Heart right ventricle (tissue), 16 donors: ENCODE measurements at places on chromosomes 7 and 10.

DNA sequence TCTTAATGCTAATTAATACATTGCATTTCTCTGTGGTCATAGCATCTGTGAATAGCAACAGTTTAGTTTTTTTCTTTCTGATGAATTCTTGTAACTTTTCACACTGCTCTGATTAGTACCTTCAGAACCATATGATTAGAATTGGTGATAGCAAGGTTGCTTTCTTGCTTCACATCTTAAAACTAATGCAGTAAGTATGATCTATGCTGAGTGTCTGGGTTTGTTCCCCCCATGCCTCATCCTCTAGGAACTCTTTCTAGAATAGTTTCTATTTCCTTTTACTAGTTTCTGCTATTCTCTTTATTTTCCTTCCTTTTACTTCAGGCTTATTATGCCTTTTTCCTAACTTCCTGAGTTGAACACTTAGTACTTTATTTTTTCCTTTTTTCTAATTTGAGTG is 32.4 kb downstream of the TES start:
- DNase-seq, result no peak

- no peak for DNase-seq
Measured at GRCh38 chr7:1563981-1564602, 5.7 kb downstream of the PSMG3 start.

- DNase-seq, result no peak
Measured at GRCh38 chr7:2032876-2033407, 199.8 kb downstream of the MAD1L1 start.

DNA sequence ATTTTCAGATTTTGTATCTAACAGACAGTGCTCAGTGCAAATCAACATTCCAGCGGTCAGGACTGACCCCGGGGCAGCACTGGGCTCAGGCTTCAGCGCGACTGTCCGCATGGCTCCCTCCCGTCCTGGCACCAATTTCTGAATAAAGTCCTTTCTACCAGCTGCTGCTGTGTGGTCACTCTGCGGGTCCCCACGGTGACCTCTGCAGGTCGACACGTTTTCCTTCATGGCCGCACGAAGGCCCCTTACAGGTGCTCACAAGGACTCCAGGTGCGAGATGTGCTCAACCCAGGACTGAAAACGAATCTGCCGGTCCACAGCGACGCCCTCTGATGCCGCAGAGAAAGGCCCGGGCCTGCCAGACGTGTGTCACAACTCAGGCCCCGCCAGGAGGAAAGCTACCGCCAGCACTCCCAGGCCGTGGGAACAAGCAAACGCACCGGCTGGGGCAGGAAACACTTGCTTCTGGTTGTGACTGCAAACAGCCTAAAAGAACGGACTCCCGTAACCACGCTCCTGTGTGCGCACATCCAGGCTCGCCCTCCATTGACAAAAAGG is 3.7 kb upstream of the UTF1 start:
- no peak for DNase-seq

- no peak for DNase-seq
Measured at GRCh38 chr7:123432601-123433000, 101.8 kb downstream of the IQUB start.

- no peak for DNase-seq
Measured at GRCh38 chr10:123157210-123157609, 3.0 kb downstream of the BUB3 start.

DNA sequence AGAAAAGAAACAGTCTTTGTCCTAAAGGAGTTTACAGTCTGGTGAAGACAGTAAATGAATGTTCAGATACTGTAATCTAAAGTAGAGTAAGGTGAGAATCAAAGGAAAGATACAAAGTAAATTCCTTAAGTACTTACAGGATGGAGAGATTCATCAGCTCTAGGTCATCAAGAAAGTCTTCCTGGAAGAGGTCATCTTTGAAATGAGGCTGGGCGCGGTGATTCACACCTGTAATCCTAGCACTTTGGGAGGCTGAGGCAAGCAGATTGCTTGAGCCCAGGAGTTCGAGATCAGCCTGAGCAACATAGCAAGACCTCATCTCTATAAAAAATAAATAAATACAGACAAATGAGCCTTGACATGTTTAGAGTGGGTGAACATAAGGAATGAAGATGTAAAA is 18.3 kb downstream of the FHIP2A start:
- no peak for DNase-seq
